ENCODE measurements at places on chromosomes 5 and 9.

- DNase-seq = no peak
These were observed 5.0 kb downstream of the OR2V2 start for GRCh38 chr5:181152406-181152805.

DNA sequence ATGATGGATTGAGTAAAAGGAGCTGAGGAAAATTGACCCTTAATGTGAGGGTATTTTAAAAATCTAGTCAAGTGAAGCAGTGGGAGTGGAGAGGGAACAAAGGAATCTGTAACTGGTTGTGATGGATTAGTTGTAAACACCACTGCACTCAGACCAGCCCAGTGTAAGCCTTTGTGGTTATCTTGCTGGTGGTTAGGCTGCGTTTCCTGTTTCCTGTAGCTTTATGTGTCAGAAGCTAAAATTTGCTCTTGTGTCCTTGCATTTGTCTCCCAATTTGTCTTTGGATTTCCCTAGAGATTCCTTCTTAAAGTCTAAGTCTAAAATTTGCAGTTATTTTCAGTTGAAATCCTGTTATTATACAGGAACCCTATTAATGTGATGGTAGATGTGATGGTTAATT lies 6.3 kb downstream of the IFNA21 start:
- peak; percentile 9 for DNase-seq

DNA sequence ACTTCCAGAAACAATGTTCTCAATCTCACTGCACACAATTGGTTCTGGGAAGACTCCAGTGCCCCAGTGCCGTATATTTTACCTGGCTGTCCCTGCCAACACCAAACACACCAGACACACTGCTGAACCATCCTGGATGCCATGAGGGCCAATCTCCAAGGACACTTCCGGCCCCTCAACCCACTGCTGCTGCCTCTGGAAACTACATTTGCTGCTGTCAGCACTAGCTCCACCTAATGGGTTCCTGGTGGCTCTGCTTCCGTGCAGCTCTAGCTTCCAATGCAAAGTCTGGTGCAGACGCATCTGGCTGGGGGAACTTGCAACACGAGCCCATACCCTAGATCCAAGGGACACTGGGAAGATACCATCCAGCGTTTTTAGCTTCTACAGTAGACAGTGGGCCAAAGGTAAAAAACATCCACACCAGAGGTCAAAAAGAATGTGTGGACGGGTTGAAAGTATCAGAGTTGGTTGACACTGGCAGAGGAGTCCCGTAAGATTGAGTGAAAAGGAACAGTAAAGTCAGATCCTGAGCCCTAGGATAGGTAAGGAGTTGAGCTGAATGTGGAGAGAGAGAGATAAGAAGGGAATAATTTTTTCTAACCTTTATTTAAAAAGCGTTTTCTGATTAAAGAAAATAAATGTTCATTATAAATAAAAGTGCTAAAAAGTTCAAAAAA lies 99.7 kb upstream of the KIF2A start:
- DNase-seq = no peak

GRCh38 chr9:101673642-101674041 lies 64.8 kb downstream of the GRIN3A start:
- DNase-seq = no peak

- DNase-seq = no peak
These were observed 191.8 kb downstream of the MELK start for GRCh38 chr9:36764364-36765076.

DNA sequence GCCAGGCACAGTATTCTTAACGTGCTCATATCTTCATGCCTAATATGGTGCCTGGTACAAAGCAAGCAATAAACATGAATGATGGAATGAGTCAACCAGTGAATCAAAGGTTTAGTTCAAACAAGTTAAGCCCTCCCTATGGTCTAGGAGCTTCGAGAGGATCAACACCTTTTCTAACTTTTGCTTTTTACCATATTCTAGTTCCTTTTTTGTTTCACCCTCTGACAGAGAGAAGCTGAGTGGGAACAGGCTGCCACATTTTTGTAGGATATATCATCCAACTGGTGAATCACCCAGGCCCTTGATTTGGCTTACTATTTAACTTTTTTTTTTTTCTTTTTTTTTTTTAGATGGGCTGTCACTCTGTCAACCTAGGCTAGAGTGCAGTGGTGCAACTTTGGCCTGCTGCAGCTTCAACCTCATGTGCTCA lies 39.3 kb upstream of the TNC start:
- no peak for DNase-seq

DNA sequence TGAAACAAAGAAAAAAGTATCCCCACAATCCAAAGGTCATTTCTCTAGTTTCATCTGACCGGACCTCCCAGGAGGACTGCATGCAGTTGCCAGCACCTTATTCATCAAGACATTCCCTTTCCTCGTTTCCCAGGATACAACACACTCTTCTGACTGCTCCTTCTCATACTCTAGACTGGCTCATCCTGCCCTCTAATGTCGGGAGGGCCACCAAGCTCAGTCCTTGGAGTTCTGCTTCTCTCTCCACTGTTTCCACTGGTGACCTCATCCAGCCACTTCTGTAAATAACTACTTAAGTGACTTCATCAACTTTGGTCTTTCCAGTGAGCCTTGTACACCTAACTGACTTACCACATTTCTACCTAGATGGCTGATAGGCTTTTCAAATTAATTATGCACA lies 179.1 kb downstream of the EPB41L4A start:
- no peak for DNase-seq

GRCh38 chr9:100999906-101000544 lies 28.5 kb upstream of the PLPPR1 start:
- no peak for DNase-seq

- no peak for DNase-seq
These were observed 235.7 kb downstream of the ICE1 start for GRCh38 chr5:5658226-5658625.

- no peak for DNase-seq
These were observed 16.4 kb upstream of the LPCAT1 start for GRCh38 chr5:1540166-1540565.

DNA sequence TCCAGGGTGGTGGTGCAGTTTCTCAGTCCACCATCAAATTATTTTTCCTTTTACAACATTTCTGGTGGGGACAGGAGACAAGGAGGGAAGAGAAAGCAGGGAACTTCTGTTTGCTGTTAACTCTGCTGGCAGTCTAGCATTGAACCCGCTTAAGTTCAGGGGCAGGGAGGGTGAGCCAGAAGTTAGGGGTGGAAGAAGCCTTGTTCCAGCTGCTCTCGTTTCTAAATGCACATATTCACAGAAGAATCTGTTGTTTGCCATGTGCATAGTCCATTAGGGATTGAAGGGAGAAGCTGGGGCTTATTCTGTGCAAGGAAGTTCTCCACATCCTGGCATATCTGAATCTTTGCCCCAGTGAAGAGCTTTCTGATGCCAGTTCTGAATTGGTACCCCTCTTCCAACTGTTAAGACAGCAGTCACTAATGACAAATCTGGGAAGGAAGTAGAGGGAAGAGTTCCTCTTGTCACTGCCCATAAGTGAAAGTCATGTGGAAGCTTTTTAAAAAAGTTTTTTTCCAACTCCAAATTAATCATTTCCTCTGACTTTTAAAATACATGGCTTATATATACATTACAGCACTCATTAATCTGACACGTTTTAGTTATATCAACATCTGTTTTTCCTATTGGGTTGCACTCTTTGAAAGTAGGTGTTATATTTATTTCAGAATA lies 32.6 kb upstream of the ACOT12 start:
- no peak for DNase-seq

GRCh38 chr5:174751154-174752000 lies 27.0 kb downstream of the MSX2 start:
- DNase-seq = no peak

Data from stimulated activated CD8-positive, alpha-beta memory T cell treated with anti-CD3 and anti-CD28 coated beads, Interleukin-2, amount 100 ng/mL, for 1 hour (primary cell).